ENCODE measurements at places on chromosomes 5 and 9.
A peak's percentile ranks its signal among the peaks of the same experiment; 100 is the strongest.

DNA sequence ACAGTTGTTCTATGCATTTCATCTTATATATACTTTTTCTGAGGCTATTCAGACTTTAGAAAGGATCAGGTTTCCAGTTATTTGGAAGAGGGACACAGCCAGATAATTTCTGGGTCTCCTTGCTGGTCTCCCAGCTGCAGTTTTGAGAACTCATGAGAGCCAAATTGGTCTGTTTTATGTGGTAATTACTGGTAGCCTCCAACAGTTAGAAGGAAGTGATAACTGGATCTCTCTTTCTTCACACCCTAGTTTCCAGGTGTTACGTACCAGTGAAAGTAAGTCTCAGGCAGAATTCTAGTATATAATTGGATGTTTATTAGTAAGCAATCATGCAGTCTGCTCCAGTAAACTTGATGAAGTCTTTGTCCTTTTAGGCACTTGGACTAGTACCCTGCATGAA is 63.2 kb upstream of the RPS23 start:
- DNase-seq = no peak

GRCh38 chr9:107269681-107270080 is 13.4 kb upstream of the RAD23B start:
- no peak for DNase-seq

DNA sequence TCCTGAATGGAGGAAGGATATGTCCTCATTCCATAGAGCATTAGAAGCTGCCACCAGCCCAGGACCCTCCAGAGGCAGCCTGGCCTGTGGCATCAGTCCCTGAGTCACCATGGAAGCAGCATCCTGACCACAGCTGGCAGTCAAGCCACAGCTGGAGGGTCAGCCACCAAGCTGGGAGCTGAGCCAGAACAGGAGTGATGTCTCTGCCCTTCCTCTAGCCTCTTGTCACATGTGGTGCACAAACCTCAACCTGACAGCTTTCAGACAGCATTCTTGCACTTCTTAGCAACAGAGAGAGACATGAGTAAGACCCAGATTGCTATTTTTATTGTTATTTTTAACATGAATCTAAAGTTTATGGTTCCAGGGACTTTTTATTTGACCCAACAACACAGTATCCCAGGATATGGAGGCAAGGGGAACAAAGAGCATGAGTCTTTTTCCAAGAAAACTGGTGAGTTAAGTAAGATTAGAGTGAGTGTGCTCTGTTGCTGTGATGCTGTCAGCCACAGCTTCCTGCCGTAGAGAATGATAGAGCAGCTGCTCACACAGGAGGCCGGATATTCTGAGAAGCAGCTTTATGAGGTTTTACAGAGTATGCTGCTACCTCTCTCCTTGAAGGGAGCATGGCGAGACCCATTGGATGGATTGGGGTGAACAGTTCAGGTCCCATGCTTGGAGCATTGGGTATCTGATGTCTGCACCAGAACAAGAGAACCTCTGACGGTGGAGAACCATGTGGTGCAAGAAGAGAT is 13.0 kb upstream of the CYFIP2 start:
- DNase-seq = peak; percentile 35

DNA sequence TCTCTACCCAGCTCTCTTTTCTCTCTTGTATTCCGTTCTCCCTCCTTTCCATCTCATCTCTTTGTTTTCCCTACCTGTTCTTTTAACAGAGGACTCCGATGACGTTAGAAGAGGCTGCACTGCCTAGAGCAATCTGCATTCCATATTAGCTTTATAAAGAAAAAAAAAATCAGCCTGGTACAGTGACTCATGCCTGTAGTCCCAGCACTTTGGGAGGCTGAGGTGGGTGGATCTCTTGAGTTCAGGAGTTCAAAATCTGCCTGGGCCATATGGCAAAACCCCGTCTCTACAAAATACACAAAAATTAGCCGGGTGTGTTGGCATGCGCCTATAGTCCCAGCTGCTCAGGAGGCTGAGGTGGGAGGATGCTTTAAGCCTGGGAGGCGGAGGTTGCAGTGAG is 49.0 kb downstream of the DAPK1 start:
- DNase-seq = no peak

DNA sequence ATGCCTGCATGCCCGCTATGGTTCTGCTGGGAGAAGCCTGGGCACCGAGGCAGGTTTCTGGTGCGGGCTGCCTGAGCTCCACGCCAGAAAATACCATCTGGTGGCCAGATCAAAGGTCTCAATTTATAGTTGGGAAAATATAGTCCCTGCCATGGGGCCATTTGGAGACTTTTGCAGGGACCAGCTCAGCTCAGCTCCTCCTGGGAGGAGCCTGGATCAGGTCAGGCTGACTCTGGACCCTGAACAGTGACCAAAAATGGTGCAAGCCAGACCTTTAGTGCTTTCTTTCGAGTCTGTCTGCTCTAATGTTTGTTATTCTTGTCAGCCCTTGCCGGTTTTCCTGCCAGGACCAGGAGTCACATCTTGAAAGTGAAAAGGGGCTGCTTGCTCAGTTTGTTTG is 31.8 kb downstream of the HMCN2 start:
- DNase-seq = no peak

Measured in T-helper 17 cell (primary cell).